ENCODE measurements at places on chromosomes 5 and 9.
A peak's percentile ranks its signal among the peaks of the same experiment; 100 is the strongest.

GRCh38 chr5:38548064-38548759 is 8.2 kb downstream of the LIFR start:
- DNase-seq = no peak

DNA sequence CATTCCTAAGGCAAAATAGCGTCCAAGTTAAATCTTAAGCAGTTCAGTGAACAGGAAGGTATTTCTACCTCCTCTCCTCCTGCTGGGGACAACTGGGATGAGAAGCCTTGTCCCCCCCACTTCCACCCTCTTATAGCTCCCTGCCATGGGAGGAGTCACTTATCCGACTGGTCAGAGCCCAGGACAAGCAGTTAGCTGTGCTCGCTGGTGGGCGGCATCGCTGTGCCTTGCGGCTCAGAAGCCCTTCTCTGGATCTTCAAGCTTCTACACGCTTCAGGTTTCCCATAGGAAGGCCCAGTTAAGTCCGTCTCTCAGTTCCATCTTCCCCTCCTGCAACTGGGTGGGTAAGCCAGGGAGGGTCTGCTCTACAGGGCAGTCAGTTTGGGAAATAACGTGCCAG is 77.2 kb downstream of the PAX5 start:
- DNase-seq = no peak

DNA sequence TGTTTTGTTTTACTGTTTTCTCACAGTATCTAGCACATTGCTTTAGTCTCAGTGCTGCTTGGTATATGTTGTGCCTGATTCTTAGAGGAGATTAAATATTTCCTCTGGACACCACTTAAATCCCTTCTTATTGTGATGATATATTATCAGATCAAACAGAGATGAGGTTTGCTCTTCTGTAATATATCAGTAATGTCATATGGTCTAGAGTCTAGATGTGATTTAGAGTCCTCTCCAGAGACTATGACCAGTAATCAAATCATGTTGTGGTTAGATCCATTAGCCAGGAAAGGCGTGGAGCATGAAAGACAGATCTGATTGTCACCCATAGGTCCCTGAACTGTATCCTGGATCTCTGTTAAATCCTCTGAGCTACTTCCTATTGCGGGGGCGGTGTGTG is 24.4 kb downstream of the CAMK4 start:
- DNase-seq = no peak

GRCh38 chr5:76439201-76439600 is 36.1 kb downstream of the IQGAP2 start:
- no peak for DNase-seq

- no peak for DNase-seq
Measured at GRCh38 chr9:2758162-2758897, 41.0 kb downstream of the KCNV2 start.

DNA sequence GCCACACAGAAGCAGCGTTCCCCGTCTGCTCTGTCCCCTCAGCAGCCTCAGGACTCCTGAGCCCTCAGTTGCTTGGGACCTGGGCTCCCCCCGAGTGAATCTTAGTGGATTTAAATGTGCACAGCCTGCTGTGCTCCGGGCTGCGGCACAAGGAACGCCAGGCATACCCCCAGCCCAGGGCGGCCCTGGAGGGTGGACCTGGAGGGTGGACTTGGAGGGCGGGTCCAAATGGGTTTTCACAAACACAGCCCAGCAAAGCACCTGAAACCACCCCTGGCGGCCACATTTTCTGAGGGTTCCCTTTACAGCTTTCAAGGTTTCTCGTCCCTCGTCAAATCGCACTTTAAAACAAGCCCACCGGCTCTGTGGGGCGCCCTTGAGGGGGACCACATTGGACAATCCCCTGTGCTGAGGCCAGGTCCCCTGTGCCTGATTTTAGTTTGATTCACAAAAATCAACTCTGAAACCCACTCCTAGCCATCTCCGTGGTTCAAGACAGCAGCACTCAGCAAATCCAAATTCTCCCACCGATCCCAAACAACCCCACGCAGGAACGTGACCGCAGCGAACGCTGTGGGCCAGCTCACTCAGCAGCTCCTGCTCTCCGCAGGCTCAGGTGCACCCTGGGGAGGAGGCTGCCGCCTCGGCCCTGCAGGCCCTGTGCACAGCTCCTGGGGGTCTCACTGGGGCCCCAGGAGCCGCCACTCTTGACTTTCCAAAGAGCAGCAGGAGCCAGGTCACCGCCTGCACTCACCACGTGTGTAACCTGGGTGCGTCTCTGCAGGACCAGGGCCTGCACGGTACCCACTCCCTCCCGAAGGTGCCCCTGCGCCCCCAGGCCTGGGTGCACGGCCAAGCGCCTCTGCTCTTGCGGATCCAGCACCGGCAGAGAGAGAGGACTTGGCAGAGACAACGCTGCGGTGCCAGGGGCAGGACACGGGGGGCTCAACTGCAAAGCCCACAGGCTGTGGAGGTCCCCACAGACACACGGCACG is 29.1 kb downstream of the TERT start:
- DNase-seq = no peak

DNA sequence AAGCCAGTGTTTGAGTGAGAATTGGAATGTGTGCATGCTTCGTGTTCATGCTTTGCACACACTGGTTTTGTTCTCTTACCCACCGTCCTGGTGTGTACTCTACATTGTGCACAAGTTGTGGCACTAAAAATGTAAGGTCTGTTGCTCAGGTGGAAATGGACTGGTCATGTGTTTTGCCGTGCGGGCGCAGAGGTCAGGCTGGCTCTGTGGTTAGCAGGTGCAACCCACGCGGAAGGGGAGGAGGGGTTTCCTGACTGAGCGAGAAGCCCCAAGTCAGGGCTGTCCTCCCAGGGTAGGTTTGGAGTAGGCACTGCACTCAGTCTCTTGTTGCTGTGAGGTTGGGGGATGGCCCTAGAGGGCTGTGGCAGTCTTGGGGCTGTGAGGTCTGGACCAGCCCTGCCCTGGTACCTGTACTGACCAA is 86.6 kb downstream of the EHMT1 start:
- DNase-seq = no peak

- DNase-seq = no peak
Measured at GRCh38 chr5:27020973-27021372, 17.4 kb downstream of the CDH9 start.

DNA sequence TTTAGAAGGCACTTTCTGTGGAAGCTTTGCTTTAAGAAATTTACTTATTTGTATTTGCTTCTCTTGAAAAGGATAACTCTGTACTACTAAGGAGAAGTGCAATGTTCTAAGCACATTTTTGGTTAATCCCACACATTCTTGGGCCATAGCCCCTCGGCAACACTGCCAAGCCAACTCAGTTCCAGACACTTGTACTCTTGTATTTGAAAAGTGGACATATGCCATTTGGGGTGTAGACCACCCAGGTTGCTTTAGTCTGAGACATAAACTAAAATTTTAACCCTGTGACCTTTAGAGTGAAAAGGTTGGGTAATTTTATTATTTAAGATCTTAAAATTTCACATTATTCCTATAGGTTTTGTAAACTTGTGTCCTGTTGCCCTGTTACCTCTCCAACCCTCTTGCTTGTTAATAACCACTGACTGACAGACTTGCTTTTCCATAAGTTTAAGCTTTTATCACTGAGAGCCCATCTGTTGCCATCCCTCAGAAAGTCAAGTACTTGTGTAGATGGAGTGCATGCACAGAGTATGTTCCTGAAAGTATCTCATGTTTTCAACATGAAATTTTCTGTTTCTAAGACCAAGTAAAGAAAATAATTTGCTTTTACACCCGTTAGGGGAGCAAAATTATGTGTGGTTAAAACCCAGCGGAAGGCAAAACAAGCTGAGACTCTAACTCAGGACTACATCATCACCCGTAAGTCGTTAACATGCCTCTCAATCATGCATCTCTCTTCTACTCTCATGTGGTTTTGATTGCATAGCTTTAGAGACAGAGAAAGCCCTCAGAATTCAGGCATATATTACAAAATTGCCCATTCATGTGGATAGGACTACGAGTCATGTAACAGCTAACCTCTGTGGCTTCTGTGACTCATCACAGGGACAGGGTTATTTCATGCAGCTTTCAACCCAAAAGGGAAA is 117.3 kb downstream of the GDNF start:
- DNase-seq = no peak

DNA sequence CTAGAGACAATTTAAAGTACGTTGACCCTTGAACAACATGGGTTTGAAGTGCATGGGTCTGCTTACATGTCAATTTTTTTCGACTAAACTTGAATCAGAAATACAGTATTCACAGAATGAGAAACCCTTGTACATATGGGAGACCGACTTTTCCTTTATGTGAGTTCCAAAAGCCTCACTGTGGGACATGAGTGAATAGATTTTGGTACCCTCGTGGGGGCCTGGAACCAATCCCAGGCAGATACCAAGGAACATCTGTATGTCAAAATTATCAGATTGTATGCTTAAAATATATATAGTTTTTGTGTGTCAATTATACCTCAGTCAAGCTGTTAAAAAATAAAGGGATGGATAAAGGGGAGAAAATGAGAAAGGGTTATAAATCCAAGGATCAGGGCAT is 78.7 kb upstream of the MAN2A1 start:
- DNase-seq = no peak

DNA sequence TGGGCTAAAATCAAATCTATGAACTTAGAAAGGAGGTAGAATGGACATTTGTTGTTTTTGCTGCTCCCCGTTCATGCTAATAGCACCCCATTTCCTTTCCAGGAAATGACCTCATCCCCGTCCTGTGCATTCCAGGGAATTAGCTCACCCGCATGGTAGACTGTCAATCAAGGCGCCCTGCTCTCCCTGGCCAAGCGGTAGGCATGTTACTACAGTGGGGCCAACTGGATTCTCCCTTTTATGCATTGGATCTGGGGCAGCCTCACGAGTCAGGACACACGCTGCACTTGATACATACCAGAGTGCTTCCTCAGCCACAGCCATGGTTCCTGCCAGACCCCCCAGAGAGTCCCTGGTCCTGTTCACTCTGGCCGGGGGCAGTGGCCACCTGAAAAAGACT is 111.0 kb upstream of the PTCH1 start:
- DNase-seq = no peak

GRCh38 chr5:31981361-31981945 is 192.7 kb downstream of the GOLPH3 start:
- DNase-seq = no peak

DNA sequence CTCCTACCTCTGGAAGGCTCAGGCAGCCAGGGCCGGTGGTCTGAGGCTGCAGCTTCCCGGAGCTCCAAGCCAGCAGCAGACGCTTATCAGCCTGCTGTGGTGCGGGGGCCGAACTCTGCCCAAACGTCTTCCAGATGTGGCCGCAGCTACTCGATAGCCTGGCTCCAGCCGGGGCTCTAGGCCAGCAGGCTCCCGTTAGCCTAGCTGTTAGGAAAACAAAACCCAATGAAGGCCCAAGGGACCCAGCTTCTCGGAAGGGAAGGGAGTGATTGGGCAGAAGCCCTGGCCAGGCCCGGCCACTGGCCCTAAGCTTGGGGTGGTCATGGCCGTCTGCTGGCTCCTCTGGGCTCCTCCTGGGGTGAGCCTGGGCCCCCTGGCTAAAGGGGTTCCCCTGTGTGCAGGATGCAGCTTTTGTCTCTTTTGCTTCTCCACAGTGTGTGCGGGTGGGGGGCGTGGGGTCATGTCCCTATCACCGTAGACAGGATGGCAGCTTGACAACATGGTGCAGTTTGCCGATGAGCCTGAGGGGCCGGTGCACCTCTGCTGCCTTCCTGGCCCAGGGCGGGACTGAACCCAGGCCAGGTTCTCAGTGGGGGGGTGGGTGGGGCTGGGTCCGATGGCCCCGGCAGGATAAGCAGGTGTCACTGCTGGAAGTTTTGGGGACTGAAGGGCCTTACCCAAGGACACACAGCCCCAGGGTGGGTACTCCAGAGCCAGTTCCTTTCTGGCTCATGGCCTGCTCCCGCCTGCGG is 18.7 kb downstream of the MYMK start:
- no peak for DNase-seq

DNA sequence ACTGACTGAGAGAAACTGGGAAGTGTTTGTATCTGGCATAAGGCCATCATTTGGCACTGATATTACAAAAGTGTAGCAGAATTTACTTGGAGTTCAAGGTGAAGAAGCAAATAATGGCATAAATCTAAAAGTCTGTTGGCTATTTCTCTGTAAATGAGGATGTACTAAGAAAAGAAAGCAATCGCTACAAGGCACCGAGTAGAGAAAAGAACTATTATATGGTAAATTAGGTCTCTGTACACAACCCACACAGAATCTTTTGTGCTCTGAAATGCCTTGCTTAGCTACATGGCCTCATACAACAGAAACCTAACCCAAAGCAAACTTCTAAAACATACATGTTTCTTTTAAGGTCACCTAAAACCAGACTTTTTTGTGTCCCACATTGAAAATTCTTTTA is 290.1 kb upstream of the WWC1 start:
- no peak for DNase-seq

DNA sequence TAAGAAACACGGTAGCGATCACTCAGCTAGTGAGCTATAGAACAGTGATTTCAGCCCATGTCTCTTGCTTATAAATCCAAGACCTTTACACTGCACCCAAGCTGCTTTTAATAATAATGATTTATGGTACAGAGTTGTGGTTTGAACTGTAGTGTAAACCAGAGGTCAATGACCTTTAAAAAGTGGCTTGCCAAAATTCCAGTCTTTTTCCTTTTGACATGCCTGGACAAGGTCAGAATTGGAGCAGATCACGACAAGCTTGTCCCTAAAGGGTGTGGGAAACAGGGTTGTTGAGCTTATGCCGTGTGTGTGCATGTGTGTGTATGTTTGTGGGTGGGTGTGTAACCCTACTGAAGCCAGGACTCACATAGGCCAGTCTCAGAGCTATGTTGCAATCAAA is 225.3 kb upstream of the CLINT1 start:
- no peak for DNase-seq

DNA sequence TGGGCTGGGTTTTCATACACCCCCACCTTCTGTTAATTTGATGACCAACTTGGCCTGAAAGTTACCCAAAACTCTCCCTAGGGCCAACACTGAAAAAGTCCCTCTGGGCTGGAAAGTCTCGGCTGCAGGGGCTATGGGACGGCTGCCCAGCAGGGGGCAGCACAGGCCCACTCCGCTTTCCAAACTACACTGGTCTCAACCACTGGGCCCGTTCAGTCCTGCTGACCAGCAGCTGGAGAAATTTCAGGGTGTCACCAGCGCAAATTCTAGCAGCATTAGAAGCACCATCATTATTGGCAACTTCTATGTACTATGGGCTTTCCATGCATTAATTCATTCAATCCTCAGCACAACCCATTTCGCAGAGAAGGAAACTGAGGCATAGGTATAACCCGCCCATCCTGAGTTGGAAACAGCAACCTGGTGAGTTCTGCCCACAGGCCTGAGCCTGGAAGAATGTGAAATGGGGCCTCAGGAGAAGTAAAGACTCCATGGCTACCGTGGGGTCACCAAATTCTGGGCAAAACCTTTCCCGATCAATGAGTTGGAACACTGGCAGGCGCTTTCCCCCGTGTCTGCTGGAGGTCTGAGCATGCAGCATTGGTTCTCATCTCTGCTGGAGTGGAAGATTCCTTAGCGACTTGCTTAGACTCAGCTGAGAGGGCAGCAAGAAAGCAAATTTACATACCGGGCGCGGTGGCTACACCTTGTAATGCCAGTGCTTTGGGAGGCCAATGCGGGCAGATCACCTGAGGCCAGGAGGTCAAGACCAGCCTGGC is 9.7 kb downstream of the ORM2 start:
- peak; percentile 19 for DNase-seq
